Spinal cord (tissue), 10 donors: ENCODE measurements at places on chromosomes 13 and 19.

- H3K4me3 ChIP-seq, result no peak overlapping the region
- H3K27me3 ChIP-seq, result no peaks in the 10 kb centered on the region
- peak; percentile 68 for DNase-seq
- no peak overlapping the region for H3K27ac ChIP-seq
- no peaks in the 10 kb centered on the region for H3K4me1 ChIP-seq
Observed at GRCh38 chr13:46831588-46832194, 34.7 kb upstream of the ESD start.

DNA sequence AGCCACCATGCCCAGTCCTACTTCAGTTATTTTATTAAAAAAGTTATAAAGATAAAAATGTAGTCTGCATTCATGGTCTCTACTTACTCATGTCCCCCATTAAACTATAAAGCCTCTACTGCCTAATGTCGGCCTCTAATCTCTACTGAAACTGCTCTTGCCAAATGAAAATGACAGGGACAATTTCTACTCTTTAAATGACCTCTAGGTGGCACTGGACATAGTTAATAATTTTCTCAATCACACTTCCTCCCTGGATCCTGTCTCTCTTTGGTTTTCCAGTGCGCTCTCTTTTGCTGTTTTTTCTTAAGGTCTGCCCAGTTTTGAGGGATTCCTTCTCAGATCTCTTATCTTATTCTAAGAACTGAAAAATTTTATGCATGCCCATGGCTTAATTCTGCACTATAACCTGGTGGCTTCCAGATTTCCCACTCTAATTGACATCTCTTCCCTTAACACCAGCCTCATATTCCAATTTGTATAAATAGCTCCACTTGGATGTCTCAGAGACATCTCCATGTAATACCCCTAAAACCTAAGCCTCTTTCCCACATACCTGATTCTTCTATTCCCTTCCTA is 54.3 kb downstream of the MTMR6 start:
- H3K4me3 ChIP-seq, result no peak overlapping the region
- peak; percentile 38 for DNase-seq
- H3K27ac ChIP-seq, result no peak overlapping the region
- H3K27me3 ChIP-seq, result no peaks in the 10 kb centered on the region

GRCh38 chr19:7067716-7068115 is 1.8 kb upstream of the ZNF557 start:
- no peak overlapping the region for H3K4me3 ChIP-seq
- H3K4me1 ChIP-seq, result no peaks in the 10 kb centered on the region
- H3K27me3 ChIP-seq, result no peaks in the 10 kb centered on the region
- H3K36me3 ChIP-seq, result peaks cover 10% of the 10 kb centered on the region
- H3K27ac ChIP-seq, result no peak overlapping the region

GRCh38 chr13:33284916-33285315 is 639 bp downstream of the STARD13 start:
- H3K4me1 ChIP-seq, result no peaks in the 10 kb centered on the region
- peak overlapping the region; percentile 94 for H3K4me3 ChIP-seq
- no peaks in the 10 kb centered on the region for H3K27me3 ChIP-seq
- H3K36me3 ChIP-seq, result no peaks in the 10 kb centered on the region
- no peak for DNase-seq

GRCh38 chr13:91101381-91101780 is 246.1 kb upstream of the MIR17HG start:
- H3K27me3 ChIP-seq, result no peaks in the 10 kb centered on the region
- no peak overlapping the region for H3K4me3 ChIP-seq
- H3K27ac ChIP-seq, result no peak overlapping the region
- no peak for DNase-seq
- H3K36me3 ChIP-seq, result no peaks in the 10 kb centered on the region
- H3K4me1 ChIP-seq, result no peaks in the 10 kb centered on the region

DNA sequence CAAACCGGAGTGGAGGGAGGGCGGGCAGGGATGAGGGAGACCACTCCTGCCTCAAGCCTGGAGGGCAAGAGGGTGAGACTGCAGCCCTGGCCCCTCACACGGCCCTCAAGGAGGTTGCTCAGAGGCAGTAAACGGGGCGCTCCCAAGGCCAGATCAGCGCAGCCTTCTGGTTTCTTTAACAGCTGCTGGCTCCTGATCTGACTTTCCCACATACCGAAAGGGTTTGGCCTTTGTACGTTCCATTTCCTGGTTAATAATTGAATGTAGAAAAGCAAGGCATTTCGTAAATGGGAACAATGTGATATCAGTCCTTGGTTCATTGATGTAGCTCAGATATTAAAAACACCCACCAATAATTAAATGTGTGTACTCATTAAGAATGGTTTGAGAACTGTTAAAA is 71.5 kb downstream of the GGACT start:
- no peaks in the 10 kb centered on the region for H3K27me3 ChIP-seq
- peak overlapping the region; percentile 75 for H3K27ac ChIP-seq
- DNase-seq, result no peak
- no peaks in the 10 kb centered on the region for H3K36me3 ChIP-seq
- H3K4me3 ChIP-seq, result no peak overlapping the region

- H3K27ac ChIP-seq, result no peak overlapping the region
- H3K4me3 ChIP-seq, result no peak overlapping the region
- no peak for DNase-seq
- no peaks in the 10 kb centered on the region for H3K36me3 ChIP-seq
- no peaks in the 10 kb centered on the region for H3K4me1 ChIP-seq
- no peaks in the 10 kb centered on the region for H3K27me3 ChIP-seq
Observed at GRCh38 chr13:59738921-59739320, 424.8 kb downstream of the DIAPH3 start.

DNA sequence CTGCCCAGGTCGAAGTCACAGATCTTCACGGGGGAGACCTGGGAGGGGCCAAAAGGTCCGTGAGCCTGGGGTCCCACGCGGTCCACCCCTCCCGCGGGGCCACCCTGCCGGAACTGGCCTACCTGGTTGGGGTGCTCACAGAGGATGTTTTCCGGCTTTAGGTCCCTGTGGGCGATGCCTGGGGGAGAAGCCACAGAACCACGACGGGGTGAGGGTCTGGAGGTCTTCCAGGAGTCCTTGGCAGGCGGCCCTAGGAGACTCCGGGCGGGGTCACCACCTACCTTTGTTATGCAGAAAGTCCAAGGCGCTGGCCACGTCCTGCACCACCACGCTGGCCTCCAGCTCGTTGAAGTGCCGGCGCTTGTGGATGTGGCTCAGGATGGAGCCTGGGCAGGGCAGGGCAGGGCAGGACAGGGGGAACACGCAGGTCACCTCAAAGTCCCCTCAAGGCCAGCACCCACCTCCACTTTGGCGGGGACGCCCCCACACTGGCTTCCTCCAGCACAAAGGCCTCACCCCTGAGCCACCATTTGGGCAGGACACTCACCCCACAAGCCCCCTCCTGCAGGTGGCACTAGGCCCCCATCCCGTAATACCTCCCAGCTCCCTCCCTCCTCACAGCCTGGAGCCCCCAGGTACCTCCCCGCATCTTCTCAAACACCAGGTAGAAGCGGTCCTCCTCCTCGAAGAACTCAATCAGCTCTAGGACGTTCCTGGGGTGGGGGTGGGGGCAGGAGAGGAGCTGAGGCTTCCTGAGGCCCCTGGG is 8.4 kb downstream of the MKNK2 start:
- peaks cover 59% of the 10 kb centered on the region for H3K4me1 ChIP-seq
